Right kidney (tissue), 9 donors: ENCODE measurements at places on chromosomes 3 and 15.

DNA sequence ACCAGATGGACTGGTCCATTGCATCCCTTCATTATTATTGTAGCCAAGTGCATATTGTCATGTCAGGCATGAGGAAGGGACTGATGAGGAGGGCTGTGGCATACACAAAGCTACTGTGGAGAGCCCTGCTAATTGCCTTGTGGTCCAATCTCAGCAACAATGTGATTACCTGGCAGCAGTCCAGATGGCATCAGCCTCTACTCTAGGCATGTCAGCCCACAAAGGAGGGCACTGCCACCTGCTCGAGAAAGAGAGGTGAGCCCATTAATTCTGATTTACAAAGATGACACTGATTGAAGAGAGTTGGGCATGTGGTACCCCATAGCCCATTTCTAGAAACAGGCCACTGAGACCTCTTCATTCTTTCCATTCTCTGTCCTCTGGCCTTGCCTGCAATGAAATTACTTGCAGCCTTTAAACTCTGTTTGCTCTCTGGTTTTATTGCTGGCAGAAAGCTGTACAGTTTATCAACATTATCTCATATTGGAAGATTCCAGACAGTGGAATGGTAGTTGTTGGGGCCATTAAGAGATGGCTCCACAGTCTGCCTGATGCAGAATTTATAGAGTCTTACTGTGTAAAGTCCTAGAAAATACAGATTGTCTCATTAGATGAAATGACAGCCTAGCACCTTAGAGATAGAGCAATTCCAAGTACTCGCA lies 307.7 kb downstream of the ARPP21 start:
- no peak for DNase-seq

GRCh38 chr3:127289706-127290575 lies 2.1 kb upstream of the PRR20G start:
- DNase-seq = no peak

DNA sequence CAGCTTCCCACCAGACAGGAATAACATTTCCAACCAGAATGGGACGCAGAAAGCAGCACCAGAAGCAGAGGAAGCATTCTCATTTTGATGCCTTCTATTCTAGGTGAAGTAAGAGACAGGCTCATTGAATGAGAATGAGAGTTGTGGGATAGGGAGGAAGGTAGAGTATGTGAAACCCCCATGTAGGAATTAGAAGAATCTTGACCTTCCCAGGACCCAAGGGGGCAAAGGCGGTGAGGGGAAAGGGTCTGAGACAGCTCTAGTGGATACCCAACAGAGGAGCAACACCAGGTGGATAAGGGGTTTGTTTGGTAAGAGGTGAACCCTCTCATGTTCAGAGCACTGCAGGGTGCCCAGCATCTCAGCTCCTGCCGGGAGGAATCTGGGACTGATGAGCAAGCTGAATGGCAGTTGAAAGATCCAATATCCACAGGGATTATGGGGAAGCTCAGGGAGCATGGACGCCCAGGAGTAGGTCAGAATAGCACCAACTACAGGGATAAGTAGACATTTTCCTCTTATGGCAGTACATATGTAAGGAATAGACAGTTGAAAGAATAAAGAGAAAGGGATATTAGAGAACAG lies 77.0 kb downstream of the PLCL2 start:
- no peak for DNase-seq

- DNase-seq = peak; percentile 53
Measured at GRCh38 chr15:70376929-70377691, 279.4 kb upstream of the TLE3 start.

GRCh38 chr3:185330644-185331043 lies 32.3 kb upstream of the MAP3K13 start:
- no peak for DNase-seq

GRCh38 chr3:183895296-183895695 lies 10.6 kb upstream of the PARL start:
- DNase-seq = peak; percentile 16

DNA sequence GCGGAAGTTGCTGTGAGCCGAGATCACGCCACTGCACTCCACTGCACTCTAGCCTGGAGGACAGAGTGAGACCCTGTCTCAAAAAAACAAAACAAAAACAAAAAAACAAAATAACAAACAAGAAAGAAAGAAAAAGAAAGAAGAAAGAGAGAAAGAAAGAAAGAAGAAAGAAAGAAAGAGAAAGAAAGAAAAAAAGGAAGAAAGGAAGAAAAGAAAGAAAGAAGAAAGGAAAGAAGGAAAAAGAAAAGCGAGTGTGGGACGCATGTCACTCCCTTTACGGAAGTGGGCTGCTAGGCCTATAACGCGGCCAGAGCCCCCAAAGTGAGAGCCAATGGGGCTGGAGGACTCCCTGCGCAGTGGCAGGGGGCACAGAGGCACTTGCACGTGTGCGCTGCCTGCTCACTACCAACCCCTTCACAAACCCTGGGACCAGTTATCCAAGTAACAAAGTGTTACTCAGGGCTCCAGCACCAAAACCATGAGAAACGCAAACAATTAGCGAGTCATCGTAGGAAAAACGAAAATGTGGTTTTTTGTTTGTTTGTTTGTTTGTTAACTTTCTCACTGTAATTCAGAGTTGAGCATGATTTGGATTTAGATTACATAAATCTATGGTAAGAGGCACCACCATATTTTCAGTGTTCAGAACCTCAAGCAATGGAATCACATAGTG lies 40.8 kb upstream of the ATP1B3 start:
- DNase-seq = no peak

- DNase-seq = peak; percentile 71
Measured at GRCh38 chr3:195914648-195915473, 6.5 kb upstream of the TNK2 start.

- no peak for DNase-seq
Measured at GRCh38 chr3:42376344-42376798, 34.0 kb downstream of the LYZL4 start.

GRCh38 chr3:123122525-123123315 lies 55.9 kb downstream of the PDIA5 start:
- no peak for DNase-seq

GRCh38 chr3:36678216-36679013 lies 85.9 kb downstream of the DCLK3 start:
- no peak for DNase-seq

DNA sequence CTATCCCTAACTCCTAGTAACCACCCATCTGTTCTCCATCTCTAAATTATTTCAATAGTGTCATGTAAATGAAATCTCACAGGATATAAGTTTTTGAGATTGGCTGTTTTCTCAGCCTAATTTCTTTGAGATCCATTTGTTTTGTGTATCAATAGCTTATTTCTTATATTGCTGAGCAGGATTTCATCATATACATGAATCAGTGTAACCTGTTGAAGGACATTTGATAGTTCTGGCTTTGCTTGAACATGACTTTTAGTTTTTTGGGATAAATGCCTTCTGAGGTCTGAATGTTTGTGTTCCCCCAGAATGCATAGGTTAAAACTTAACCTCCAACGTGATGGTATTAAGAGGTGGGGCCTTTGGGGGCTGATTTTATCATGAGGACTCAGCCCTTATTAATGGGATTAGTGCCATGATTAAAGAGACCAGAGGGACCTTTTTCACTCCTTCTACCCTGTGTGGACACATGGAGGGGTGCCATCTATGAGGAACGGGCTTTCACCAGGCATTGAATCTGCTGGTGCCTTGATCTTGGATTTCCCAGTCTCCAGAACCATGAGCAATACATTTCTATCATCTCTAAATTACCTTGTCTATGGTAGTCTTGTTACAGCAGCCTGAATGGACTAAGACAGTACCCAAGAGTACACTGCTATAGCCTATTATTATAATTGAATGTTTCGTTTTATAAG lies 118.3 kb downstream of the FNDC3B start:
- no peak for DNase-seq

GRCh38 chr15:35301088-35301487 lies 216.0 kb upstream of the NANOGP8 start:
- no peak for DNase-seq

- no peak for DNase-seq
Measured at GRCh38 chr15:22226034-22226790, 145.9 kb downstream of the OR4M2 start.
